ENCODE measurements at places on chromosomes 2 and 18.

GRCh38 chr2:205692104-205692503, 9.8 kb downstream of the NRP2 start:
- no peak for DNase-seq

DNA sequence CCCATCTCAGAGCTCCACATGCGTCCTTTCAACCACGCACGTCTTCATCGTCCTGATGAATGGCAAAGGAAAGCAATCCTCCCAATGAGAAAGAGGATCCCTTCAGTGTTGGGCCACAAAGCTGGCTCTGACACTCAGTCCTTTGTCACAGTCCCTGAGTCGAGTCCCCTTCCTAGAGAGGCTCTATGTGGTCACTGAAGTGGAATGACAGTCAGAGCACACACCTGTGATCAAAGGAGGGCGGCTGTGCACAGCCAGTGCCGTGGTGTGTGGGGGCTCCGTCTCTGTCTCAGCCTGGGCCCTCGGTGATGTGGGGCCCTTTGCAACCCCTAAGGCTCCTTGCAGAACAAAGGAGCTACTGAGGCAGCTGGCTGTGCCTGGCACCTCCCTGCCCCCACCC, 157.3 kb upstream of the APCDD1 start:
- no peak for DNase-seq

GRCh38 chr2:201128933-201129505, 13.1 kb downstream of the CFLAR start:
- no peak for DNase-seq

DNA sequence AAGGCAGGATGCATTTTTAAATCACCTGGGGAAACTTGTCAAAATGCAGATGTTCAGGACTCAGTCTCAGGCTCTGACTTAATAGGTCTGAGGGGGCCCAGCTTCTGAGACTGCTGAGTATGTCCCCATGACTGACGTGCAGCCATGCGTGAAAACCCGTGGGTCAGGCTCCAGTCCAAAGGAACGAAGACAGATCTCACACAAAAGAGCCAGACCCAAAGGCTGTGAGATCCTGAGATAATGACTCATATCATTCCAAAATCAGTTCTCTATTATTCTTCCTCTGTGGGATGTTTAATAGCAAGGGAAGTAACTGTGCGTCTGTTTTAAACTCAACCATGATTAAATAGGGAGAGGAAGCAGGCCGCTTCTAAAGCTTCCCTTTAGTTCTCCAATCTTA, 107.4 kb upstream of the ACAA2 start:
- DNase-seq, result no peak

- no peak for DNase-seq
Measured at GRCh38 chr2:236146436-236146835, 21.8 kb downstream of the GBX2 start.

DNA sequence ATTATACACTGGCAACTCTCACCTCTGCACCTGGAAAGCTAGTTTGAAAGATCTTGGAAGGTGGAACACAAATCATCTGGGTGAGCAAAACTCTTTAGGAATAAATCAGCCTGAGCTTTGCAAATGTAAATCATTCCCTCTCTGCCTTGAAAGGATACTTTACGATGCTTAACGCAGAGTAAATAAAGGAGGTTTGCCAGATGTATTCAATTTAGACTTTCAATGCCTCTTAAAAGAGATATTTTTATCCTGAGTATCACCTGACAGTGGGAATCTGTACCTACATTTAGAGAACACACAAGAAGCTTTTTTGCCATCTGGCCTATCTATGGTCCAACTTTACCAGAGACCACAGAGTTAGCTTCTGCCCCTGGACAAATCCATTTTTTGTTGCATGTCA, 983.2 kb upstream of the CDH2 start:
- no peak for DNase-seq

DNA sequence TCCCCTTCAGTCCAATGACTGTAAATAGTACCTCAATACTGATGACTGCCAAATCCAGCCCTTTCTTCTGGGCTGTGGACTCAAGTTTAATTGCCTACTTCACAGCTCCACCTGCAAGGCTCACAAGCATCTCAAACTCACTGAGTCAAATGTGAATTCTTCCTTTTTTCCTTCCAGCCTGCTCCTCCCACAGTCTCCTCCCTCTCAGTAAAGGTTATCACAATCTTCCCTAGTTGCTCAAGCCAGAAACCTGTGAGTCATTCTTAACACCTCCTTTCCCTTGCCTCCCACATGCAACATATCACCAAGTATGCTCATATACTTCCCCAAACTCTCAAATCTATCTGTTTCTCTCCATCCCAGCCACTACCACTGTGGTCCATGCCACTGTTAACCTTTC, 3.7 kb upstream of the MFSD6 start:
- no peak for DNase-seq

- no peak for DNase-seq
Measured at GRCh38 chr2:41622301-41622700, 425.5 kb upstream of the PKDCC start.

- DNase-seq, result no peak
Measured at GRCh38 chr2:214410128-214410775, 602 bp upstream of the VWC2L start.

GRCh38 chr2:151796774-151797173, 31.4 kb downstream of the ARL5A start:
- DNase-seq, result no peak

- no peak for DNase-seq
Measured at GRCh38 chr2:193409951-193410350, 1215.2 kb upstream of the TMEFF2 start.

GRCh38 chr2:42169874-42170521, 845 bp downstream of the EML4 start:
- DNase-seq, result no peak

Measured in amniotic stem cell (primary cell).